ENCODE measurements at places on chromosomes 2 and 18. TPM values are rescaled to one million over a fixed set of nuclear protein-coding genes. Genes with fewer than 3 reads are reported as not detected.

Gene KCNE4
- total RNA-seq = 3.7 TPM

Gene SLC30A3
- total RNA-seq = 0.47 TPM

Gene MC4R
- 1.4 TPM for total RNA-seq

Gene LIMS4
- total RNA-seq = 0.31 TPM

- DNase-seq = peak; percentile 12
These were observed 32.8 kb downstream of the MAIP1 start for GRCh38 chr2:199988151-199988550.

DNA sequence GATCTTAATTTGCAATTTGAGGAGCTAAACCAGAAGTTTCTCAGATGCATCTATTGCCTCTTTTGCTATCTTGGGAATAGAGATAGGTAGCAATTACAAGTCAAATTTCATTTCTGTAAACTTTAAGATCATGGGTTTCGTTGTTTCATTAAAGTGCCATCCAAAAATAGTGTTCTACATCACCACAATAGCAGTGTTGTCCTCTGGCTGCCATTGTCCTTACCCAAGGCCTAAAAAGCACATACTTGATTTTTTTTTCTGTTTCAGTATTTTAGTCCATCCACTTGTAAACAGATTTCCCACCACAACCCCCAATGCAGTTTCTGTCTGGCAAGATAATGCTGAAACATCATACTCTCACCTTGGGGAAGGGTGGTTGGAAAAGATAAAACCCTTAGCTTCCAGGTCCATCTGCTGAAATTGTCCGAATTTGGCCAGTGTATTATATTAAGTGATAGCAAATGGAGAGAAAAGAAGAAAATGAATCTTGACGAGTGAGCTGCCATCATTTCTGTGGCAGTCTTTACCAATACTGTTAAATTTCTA, 136.2 kb downstream of the LCLAT1 start:
- no peak for DNase-seq

DNA sequence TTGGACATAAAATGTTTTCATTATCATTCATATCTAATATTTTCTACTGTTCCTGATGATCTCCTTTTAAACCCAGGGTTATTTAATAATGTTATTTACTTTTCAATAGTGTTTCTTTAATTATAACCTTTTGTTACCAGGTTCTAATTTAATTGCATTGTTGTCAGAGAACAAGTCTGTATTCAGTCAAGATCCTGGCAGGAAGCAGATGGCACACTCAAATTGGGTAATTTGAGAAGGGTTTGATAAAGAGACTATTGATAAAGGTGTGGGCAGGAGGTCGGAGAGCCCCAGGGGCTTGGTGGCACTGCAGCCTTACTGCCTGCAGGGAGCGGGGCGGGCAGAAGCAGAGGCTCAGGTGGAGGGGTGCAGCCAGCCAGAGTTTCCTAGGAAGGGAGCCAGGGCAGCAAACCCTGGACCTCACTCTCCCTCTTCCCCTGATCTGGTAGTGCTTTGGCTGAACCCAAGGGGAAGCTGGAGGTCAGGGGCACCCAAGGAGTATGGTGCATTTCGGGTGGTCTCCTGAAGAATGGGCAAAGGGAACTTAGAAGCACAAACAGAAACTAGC, 2.3 kb upstream of the KIF1A start:
- DNase-seq = no peak

GRCh38 chr18:75218065-75218923, 7.7 kb downstream of the TSHZ1 start:
- DNase-seq = no peak

- no peak for DNase-seq
These were observed 6.8 kb upstream of the GAL3ST2 start for GRCh38 chr2:241769819-241770184.

DNA sequence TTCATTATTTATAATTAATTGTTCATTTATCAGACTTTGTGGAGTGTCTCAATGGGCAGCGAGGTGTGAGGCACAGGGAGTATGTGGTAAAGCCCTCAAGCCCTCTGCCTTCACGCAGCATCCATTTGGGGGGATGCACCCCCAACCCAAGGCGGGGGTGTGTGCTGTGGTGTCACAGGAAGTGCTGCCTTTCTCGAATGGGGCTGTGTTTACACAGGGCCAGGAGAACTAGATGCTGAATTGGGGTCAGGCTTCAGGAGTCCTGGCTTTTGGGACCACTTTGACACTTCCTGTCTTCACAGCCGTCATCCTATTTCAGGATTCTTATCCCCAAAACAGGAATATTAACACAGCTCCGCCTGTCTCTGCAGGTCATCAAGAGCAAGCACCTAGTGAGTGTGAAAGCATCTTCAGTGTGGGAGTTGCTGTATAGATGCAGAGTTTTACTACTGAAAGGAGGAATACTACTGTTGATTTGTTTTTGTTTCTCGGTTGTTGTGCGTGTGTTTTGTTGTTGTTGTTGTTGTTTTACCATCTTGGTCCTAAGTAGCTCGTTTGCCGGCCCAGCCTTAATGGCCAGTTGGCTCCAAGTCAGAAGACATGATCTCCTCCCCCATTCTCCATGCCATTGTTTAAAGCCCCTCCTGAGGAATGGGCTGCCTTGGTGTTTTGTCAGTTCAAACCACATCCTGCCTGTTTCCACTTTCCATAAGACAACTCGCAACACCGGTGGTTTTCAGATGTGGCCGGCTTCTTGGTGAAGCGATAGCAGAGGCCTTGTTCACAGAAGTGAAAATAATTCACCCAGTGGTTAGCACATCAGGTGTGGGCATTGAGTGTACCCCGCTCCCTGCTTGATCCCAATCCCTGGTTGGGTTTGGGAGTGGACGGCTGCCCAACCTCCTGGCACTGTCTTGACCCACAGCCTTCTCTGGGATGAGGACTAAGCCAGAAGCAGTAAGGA, 221.3 kb downstream of the BCL2 start:
- no peak for DNase-seq

DNA sequence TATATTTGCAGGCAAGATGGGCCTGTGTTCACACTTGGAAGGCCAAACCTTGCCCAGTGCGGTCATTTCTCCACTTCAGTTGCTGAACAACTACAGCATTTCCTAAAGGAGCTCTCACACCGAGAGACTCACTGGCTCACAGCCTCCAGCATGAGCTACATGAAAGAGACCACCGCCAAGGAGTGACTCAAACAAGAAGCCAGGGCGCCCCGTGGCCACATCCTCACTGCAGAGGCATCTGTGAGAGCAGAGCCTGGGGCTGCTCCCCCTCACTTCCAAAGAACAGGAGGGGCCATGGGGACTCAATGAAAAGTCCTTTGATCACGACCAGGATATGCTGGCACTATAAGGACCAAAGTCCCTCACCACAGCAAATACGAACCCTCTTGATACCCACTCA, 50.0 kb downstream of the TMEM163 start:
- no peak for DNase-seq

DNA sequence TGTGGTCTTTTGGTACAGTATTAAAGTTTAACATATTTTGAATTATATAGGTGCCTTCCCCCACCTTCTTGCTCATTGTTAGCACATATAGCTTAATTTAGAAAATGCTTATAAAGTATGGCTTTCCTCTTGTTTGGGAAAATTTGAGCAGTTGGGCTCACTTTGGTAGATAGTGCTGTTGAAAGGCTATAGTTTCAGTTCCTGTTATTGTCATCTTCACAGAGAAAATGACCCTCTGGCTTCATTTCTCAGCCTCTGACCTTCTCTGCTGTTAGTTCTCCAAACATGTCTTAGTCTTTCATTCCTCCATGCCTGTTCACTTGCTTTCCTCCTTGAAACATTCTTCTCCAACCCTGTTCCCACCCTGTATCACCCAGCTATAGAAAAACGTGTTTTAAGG, 200.6 kb downstream of the WDR7 start:
- DNase-seq = no peak

DNA sequence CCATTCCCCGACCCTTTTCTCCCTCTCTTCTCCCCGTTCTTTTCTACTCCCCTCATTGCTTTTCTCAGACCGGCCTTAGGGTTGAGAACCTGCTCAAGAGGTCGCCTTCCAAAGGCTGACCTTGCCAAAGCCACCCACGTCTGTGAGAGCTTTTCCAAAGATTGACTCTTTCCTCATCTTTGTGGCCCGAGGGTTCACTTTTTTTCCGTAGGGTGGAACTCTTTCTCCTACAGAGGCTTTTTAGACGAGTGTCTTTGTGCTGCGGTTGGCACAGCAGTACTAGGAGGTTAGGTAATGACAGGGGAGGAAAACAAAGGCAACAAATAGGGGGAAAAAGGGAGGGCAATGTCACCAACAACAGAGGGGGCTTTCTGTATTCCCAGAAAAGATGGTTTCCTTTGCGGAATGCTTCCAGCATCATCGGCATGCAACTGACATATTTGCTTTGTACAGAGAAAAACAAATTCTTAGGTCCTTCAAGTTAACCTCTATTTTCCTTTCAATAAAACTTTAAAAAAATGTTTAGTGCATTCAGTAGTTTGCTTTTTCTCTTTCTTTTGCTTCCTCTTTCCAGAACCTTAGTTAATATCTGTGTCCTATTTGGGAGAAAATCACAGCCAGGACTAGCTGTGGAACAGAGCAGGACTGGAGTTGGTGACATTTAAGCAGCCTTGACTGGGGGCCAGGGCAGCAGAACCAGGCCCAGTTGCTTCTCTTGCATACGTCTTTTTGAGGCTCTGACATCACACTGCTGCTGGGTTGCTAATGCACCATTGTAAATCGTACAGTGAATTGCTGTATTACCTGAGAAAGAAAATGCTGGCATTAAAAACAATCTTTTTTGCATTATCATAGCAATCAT, 188.1 kb upstream of the FANCL start:
- no peak for DNase-seq

DNA sequence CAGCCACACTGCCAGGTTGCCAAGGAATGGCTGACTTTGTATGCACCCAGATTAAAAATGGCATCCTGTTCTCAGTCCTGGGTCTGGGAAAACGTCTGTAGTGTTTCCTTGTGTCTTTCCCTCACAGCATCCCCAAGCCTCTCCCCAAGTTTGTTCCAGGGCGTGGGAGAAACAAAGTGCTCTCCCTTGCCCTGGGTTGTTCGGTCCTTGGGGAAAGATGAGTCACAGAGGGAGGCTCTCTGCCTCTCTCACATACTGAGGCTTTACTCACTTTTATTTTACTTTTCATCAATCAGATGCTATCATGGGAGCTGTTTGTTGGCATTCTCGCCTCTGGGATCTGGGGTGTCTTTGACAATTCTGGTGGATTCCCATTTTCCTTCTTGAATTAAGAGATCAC, 492.3 kb downstream of the XIRP2 start:
- DNase-seq = no peak

All from occipital lobe (tissue), 3 donors.